CD14-positive monocyte (primary cell): ENCODE measurements at places on chromosomes 11 and 22.

DNA sequence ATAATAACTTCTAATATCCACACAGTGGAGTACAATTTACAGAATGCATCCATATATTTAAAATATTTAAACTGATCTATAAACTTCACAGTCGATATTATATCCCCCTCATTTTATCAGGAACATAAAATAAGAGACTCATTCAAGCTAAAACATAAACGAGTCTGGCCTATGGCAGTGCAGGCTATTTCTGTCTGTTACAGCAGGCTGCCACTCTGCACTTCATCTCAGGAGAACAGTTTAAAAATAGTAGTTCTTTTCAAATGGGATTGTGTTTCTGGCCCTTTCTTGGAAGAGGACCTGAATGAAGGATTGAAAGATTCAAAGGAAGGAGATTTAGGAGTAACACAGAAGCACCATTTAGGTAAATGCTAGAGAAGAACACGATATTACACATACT, 915.7 kb downstream of the NTM start:
- no peak for DNase-seq

DNA sequence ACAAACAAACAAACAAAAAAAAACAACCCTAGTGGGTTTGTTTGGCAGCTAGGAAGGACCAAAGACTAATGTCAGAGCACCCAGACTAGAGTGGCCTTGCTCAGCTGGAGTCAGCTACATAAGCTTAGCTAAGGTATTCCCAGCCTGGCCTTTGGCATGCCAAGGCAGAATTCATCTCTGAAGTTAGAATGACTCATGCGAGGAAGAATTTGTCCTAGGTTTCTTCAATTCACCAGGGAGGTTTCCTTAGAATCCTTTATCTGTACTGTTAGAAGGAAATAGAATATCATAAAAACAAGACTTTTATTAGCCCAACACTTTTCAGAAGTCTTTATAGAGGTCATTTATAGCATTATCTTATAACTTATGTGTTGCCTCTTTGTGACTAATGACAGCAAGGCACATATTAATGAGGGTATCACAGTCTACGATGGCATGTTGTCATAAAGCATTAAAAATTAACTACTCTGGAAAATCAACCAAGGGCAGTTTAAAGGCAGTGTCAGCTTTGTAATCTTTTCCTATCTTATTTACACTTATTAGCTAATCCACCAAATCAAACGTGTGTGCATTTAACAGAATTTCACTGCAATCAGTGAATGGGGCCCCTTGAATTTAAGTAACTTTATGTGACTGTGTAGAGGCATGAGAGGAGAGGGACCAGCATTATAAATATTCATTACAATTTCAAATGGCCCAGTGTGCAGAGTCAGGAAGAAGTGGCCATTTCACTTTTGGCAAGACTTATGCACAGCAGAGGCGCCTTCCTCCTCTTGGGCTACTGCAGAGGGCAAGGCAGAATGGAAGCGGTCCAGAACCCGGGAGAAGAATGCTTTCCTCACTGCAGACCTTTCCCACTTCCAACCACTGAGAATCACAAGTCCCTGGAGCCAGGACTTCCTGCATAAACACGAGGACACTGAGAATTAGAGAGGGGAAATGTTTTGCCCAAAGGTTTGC, 36.3 kb downstream of the SLC5A1 start:
- no peak for DNase-seq

DNA sequence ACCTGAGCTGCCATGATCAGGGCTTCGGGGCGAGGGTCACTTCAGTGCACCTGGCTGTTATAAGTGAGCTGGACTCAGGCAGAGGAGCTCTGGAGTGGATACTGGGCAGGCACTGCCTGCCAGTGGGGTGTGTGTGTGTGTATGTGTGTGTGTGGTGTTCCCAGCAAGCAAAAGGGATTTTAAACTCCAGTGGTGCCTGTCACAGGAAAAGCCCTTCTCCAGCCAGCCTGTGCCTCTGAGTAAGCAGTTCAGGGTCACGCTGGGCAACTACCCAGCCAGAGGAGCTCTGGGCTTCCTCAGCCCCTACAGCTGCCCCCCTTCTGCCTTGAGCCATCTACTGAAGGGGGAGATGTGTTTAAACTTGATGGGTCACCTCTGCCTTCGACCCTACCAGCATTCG, 109.0 kb downstream of the OSBP2 start:
- no peak for DNase-seq

GRCh38 chr22:44468973-44469372, 29.1 kb downstream of the RTL6 start:
- no peak for DNase-seq
